ENCODE measurements at places on chromosomes 12 and 14.

DNA sequence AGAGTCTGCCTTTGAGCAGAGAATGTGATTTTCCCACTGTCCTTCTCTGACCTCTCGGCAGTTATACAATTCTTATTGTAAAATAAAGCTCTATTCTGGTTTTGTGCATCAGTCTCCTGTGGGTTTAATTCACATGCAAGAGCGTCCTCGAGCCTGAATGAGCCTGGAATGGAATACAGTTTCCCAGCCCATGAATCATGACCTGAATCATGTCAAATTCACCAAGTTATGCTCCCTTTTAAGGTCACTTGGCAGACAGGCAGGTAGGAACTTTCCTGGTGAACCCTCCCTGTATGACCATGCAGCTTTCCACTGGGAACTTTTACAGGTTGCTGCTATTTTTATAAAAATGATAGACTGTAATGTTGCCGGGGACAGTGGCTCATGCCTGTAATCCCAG lies 41.7 kb downstream of the BICD1 start:
- no peak for DNase-seq

GRCh38 chr12:124509676-124510300 lies 57.6 kb downstream of the NCOR2 start:
- DNase-seq: peak; percentile 57

- no peak for DNase-seq
Measured at GRCh38 chr12:112370199-112370598, 12.0 kb downstream of the HECTD4 start.

DNA sequence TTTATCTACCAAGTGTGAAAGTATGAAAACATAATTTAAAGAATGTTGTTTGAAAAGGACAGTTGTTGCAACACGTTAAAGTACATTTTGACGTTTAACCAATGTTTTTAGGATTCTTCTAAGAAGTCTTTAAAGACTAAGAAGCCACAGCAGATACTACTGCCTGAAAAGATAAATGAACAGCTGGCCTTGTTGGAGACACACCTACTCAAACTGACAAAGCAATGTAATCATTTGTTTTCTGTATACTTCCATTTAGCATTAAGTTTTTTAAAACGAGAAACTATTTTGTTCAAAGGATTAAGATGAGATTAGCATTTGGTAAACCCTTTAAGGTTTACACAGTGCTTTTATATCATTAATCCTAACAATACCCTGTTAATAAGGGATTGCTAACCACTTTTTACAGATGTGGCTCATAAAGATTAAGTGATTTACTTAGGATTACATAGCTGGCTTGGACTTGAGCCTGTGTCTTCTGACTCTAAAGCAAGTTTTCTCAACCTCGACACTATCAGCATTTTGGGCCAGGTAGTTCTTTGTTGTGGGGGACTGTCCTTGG lies 134.4 kb downstream of the CFAP54 start:
- DNase-seq: no peak
